ENCODE measurements at places on chromosomes 16 and 17.

DNA sequence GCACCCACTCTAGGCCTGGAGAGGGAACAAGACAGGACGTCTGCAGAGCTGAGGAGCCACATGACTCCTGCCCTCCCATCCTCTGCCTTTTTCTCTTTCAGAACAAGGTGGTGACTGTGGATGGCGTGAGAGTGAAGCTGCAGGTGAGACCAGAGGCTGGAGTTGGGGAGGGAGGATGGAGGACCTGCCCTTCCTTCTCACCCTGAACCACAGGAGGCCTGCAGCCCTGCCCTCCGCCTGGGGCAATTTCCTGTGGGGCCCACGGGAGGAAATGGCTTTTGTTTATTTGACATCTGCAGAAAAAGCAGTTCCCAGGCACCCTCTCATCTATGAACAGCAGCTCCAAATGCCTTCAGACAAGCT is 5.1 kb downstream of the RAB37 start:
- peak; percentile 59 for DNase-seq

DNA sequence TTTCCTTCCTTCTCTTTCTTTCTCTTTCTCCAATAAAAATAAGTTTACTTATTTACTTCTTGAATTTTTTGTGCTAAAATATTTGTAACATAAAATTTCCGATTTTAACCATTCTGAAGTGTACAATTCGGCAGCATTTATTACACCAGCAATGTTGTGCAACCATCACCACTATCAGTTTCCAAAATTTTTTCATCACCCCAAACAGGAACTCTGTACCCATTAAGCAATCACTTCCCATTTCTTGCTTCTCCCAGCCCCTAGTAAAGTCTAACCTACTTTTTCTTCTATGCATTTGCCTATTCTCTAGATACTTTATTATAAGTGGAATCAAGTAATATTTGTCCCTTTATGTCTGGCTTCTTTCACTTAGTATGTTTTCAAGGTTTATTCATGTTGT is 2.5 kb upstream of the HP start:
- DNase-seq: no peak

DNA sequence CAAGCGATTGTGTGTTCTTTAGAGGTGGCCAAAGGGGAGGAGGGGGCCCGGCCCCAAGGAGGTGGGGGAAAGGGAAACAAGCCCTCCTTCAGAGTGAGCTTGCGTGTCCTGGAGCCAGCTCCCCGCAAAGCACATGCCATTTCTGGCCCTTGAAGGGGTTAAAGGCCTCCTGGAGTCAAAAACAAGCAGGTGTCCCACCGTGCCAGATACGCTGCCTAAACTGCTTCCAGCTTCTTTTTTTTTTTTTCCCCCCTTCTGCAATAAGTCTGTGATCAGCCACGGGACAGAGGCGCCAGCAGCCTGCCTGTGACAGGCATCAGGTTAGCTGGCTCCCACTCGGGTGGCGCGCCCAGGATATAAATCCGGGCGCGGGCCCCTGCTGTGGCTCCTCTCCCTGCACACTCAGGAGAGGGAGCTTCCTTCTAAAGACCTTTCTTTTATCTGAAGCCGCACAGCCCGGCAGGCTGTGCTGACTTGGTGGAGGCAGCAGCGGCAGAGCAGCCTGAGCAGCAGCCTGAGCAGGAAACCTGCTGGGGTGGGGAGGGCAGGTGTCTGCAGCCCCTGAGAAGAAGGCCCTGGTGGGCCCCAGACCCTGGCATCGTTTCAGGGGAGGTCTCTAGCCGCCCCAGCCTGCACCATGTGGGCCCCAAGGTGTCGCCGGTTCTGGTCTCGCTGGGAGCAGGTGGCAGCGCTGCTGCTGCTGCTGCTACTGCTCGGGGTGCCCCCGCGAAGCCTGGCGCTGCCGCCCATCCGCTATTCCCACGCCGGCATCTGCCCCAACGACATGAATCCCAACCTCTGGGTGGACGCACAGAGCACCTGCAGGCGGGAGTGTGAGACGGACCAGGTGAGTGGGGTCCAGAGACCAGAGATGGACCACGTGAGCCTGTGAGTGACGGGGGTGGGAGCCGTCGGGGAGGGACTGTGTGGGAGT is at the start of gene WFIKKN2:
Gene WFIKKN2 (plus strand): TSS at position 286 of the 934 bp plus-strand sequence. CDS start 352 bp downstream, at position 638.
- DNase-seq: no peak

- DNase-seq: no peak
These were observed 57.3 kb downstream of the MGAT5B start for GRCh38 chr17:76925441-76925891.

- DNase-seq: no peak
These were observed 7.1 kb upstream of the SLC5A11 start for GRCh38 chr16:24838554-24839266.

DNA sequence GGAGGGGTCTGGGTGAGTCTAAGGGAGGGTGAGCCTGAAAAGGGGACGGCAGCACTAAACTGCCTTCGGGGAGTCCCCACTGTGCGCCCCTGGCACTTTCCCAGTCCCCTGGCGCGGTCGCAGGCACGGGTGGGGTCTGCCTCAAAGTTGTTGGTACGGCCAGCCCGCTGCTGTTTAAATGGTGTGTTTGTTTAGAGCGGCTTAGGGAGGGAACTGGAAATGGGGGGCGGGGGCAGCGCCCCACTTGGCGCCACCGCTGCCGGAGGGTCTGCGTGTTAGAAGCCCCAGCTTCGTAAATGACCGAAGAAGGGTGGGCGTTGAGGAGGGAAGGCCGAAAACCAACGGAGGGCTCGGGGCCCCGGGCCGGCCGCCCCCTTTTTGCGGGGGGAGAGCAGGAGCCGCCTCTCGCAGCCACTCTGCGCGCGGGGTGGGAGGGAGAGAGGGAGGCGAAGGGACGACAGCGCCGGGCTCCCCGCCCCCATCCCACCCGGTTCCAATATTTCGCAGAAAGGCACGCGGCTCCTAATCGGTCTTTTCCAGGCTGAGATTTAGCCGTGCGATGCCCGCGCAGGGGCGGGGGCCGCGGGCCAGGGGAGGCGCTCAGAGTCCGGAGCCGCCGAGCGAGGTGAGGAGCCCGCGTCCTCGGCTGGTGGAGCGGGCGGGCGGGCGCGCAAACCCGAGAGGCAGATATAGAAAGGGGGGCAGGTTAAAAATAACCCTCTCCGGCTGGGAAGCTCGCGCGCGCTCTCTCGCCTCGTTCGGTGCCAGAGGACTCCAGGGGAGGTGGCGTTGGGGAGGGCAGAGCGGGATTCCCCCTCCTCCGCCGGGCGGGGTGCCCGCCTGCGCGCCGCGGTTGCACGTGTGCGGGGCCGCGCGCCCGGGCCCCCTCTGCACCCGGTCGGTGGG is 54.9 kb downstream of the SREBF1 start:
- peak; percentile 17 for DNase-seq

GRCh38 chr17:32894245-32894644 is 17.3 kb upstream of the MYO1D start:
- no peak for DNase-seq

DNA sequence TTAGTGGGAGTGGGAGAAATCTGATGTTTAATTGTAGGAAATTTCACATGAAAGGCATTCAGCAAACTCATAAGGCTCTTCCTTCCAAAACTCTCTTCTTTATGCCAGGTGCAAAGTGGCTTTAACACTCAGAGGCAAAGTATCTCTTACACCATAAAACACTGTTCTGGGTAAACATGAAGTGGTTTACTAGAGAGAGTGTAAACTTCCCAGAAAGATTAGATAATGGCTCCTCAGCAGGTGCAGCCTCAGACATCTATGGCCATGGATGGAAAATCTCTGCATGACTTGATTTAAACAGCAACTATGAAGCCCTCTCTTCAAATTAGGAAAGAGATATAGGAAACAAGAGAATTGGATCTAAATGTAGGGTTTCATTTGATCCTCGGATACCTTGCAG is 583.1 kb upstream of the SALL1 start:
- DNase-seq: no peak

DNA sequence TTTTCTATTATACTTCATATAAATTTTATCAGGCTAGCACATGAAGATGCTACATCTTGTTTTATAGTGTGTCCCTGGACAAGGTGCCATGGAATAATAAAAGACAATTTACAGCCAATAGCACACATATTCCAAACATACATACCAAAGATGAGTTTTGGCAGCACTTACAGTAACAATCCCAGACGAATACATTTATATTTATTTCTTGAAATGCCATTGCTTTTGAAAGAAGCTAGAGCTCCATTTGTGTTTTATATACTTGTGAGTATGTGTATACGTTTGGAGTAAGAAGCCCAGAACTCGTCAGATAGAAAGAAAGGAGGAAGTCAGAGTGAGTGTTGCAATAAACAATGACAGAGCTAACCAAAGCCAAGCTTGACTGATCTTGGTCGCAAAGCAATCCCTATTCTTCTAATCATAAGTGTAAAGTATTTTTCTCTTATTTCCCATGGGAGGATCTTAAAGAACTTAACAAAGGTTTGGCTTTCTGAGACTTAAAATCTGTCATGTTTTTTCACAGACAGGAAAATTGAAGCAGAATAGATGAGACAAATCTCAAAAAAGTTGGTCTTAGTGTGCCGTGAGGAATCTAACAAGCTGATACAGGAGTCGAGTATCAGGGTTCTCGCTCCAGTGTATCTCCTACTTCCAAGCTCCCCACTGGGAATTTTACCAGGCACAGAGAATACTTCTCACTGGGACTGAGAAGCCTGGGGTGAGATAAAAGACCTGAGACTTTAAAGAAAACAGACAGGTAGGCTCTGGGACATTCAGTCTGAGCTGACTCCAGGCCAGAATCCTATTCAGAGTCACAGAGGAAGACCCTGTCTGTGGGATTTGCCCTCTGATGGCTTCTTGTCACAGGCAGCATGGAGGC is 175.4 kb downstream of the AATF start:
- DNase-seq: no peak

DNA sequence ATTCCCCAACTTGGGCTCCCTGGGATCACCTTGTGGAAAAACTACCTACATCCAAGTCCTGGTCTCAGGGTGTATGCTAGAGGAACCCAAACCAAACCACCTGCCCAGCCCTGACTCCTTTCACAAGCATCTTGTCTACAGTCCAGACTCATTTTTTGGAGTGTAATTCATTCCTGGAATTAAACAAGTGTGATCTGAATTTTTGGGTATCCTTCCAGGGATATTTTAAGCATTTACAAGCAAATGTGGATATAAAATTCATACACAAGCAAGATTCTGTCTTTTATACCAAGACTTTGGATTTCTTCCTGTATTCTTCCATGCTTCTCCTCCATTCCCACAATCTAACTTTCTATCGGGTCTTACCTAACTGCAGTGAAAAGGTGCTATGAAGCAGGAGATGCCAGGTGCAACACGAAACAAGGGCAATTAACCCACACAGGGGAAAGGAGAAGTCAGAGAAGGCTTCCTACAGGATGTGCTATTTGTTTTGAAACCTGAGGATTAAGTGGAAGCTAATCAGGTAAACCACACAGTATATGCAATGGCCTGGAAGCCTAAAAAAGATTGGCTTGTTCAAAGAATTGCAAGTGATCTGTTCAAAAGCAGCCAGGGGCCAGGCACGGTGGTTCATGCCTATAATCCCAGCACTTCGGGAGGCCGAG is 417.2 kb upstream of the C16orf82 start:
- DNase-seq: no peak

- DNase-seq: no peak
These were observed 1.3 kb downstream of the BICDL2 start for GRCh38 chr16:3035289-3035971.

DNA sequence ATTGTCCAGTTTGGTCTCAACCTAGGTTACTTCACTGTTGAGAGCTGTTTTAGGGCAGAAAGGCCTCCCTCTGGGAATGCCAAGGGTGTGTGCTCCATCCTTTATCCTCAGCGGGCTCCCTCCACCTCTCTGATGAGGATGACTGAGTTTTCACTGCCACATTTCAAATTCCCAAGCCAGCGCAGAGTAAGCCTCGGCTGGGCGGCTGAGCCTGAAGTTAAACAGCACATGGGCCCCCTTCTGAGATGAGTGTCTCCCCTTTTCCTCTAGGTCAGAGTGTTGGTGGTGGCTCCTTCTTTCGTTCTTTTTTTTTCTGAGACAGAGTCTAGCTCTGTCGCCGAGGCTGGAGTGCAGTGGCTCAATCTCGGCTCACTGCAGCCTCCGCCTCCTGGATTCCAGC is 5.5 kb upstream of the GCSH start:
- DNase-seq: no peak

DNA sequence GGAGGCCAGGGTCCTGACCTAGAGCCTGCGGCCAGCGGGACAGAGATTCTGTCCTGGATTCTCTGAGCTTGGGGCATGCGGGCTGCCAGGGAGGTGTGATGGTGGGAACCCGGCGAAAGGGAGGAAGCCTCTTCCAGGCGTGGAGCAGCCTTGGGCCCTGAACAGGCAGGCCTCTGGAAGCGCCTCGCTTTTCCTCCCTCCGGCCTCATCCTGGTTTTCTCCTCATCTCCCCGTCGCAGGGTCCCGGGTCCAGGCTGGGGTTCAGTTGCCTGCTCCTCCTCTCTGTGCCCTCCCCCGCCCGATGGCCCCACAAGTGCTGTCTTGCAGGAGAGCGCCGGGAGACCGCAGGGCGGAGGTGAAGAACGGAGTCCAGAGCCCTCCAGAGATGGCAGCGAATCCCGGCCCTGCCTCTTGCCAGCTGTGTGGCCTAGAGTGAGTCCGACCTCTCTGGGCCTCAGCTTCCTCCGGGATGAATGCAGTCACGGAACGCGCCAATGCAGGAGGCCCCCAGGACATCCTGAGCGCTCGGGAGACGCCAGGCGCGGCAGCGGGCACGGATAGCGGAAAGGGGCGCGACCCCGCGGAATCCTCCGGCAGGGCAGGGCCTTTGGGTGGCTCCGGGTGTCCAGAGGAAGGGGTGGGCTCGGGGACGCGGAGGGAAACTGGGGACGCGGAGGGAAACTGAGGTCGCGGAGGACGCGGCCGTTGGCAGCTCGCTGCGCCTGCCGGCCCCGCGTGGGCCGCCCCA is 553 bp upstream of the RAB11FIP4 start:
- no peak for DNase-seq

DNA sequence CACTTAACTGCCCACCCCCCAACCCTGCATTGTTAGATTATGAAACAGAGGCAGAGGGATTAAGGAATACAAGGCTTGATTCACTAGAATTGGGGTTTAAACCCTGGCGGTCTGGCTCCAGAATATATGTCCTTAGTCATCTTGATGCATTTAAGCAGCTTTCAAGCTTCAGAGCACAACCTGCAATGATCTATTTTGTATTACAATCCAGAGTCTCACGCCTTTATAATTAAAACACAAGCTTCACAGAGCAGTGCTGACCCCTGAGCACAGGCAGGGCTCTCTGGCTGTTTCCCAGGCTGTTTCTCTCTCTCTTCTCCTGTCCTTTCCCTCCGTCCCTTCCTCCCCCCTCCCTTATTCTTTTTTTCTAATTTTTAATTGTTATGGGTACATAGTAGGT is 209.1 kb downstream of the SPECC1 start:
- DNase-seq: no peak

DNA sequence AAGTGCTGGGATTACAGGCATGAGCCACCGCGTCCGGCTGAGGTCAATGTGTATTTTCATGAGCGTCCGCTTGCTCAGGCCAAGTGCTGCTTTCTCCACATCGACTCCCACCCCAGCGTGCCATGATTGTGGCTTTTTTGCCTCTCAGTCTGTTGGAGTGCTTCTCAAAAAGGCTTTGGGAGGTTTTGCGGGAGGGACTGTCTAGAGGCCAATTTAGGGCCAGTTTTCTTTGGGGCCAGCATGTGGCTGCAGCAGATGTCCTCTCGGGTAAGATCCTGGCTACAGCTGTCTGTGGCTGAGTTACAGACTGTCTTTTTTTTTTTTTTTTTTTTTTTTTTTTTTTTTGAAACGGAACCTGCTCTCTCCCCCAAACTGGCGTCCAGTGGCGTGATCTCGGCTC is 6.5 kb downstream of the C16orf90 start:
- DNase-seq: no peak

Data from activated T-helper 1 cell treated with Interleukin-2 at 50 U/mL for 16 hours (primary cell).